Stromal cell of bone marrow (primary cell): ENCODE measurements at places on chromosomes 11 and 22.

GRCh38 chr11:98277251-98277912 lies 743.4 kb upstream of the CNTN5 start:
- no peak for DNase-seq

- no peak for DNase-seq
These were observed 571.1 kb downstream of the JRKL start for GRCh38 chr11:96960926-96961325.

GRCh38 chr22:28373831-28374230 lies 305.8 kb downstream of the TTC28 start:
- DNase-seq = peak; percentile 13

DNA sequence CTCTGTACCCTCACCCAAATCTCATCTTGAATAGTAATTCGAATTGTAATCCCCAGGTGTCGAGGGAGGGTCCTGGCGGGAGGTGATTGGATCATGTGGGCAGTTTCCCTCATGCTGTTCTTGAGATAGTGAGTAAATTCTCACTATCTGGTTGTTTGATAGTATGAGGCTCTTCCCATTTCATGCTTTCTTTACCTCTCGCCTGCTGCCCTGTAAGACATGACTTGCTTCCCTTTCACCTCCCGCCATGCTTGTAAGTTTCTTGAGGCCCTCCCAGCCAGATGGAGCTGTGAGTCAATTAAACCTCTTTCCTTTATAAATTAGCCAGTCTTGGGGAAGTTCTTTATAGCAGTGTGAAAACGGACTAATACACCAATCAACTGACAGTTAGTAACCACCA lies 60.1 kb downstream of the FAM76B start:
- no peak for DNase-seq

GRCh38 chr11:80841675-80842074 lies 1400.8 kb upstream of the TENM4 start:
- no peak for DNase-seq

DNA sequence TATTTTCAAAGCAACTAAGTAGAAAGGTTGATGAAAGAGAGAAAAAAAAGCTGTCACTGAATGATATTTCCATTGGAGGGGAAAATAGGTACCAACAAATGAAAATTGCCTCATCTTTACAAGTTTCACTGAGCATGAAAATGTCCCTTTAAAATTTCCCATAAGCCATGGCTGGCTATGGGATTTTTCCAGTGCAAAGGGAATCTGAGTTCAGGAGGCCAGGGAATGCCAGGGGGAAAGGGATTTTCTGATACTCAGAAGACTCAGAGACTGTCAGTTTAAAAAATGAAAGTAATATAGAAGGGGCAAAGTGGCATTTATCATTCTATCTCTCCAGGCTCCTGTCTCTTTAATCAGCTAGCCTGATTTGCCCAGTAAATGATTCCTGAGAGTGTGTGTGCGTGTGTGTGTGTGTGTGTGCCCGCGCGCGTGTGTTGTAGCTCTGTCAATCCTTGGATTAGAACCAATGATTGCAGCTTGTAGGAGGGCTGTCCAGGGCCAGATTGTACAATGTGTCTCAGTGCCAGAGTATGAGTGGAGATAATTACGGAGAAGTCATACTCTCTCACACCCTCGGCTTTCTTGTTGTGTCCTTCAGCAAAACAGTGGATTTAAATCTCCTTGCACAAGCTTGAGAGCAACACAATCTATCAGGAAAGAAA lies at the start of gene NTM:
Gene NTM, plus strand, starts transcription at position 526 of the 662 bp plus-strand sequence.
- peak; percentile 33 for DNase-seq

DNA sequence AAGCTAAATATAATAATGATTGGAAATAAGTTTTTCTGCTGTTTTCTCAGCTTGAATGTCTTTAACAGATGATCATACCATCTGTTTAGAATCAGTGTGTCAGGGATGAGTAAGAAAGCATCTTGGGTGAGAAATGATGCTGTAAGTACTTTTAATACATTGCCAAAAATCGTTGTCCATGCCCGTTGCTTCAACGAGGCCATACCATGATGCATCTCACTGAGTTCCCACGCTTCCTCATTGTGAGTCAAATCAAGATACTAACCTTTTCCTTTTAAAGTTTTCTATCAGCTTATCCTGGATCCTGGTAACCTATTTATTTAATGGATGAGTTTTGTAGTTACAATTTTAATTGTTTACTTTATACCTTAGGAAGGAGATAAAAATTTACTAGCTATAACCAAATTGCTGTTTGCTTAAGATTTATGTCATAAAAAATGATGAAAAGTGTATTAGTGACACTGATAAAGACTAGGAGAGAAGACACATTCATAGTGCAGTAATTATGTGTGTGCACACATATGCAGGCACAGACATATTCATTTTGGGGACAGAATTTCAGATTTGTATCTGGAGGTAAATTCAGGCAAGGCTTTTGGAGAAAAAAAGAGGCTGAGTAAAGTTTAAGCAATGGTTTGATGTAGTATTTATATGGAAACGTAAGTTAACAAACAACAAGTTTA lies 154.8 kb downstream of the UVRAG start:
- peak; percentile 45 for DNase-seq

DNA sequence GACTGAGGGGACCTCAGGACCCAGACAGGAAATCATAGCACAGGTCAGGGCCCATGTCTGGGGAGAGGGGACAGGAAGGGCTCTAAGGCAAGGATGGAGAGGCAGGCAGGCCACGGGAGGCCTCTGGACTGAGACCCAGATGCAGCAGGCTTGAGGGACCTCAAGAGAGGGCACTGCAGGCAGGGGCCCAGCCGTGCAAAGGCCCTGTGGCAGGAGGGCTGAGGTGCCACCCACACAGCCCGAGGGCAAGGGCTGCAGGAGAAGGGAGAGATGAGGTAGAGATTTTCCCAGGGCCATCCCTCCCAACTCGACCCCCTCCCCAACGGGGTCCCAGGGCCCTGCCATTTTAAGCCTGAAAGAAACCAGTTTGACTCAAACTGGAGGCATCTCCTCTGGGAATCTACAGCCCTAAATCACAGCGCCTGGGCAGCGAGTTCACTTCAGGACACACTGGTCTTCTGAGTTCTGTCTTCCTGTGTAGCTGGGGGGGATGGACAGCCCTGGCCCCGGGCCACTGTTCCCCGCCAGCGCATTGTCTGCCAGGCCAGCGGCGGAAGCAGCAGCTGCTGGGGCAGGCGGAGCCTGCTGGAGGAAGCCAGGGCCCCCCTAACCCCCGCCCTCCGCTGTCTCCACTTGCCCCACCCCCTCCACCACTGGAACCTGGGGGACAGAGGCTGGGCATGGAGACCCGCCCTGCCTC lies 20.3 kb upstream of the WNT7B start:
- peak; percentile 97 for DNase-seq

DNA sequence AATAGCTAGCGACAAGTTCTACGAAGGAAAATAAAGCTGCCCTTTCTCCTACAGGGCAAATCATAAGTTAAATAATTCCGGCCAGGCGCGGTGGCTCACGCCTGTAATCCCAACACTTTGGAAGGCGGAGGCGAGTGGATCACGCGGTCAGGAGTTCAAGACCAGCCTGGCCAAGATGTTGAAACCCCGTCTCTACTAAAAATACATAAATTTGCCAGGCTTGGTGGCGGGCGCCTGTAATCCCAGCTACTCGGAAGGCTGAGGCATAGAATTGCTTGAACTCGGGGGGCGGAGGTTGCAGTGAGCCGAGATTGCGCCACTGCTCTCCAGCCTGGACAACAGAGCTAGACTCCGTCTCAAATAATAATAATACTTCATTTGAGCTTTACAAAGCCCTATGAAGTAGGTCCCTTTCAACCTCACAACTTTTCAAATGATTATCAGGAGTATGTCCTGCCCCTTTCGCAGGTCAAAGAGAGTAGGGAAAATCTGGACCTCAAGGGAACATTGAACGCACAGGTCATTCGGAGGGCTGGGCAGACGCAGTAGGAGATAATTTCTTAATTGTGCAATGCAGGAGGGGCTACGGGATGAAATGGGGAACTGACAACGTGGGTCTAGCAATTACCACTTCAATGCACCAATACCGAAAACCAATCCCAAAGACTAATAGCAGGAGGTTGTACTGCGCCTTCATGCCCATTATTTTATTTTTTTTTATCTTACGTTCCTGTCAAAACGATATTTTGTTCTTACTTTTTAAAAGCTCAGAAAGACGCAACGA lies 590 bp downstream of the COMMD9 start:
- no peak for DNase-seq

- no peak for DNase-seq
These were observed 162.7 kb downstream of the HIPK3 start for GRCh38 chr11:33419924-33420323.

DNA sequence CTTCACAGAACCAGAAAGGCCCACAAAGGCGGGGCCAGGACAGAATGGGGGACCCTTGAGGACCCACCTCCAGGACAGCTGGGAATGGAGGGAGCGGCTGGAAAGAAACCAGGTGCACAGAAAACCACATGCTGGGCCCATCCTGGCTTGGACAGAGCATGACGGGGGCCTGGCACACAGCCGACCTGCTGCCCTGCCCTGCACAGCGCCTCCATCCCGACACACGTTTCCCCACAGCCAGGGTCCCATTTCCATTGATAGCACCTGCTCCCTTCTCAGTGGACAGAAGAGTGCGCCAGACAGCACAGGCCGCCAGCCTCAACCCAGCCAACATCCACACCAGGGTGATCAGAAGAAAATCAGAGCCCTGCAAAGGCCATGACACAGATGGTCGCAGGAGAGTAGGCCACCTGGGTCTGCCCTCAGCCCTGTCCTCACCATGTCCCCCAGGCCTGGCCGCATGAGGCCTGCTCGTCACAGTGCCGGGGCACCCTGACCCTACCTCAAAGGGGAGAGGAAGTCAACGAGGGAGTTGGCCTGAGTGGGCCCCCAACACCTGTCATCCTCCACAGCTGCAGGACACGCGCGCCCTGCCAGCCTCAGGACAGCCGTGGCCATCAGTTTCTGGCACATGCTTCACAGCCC lies 28.1 kb downstream of the BRD1 start:
- no peak for DNase-seq

DNA sequence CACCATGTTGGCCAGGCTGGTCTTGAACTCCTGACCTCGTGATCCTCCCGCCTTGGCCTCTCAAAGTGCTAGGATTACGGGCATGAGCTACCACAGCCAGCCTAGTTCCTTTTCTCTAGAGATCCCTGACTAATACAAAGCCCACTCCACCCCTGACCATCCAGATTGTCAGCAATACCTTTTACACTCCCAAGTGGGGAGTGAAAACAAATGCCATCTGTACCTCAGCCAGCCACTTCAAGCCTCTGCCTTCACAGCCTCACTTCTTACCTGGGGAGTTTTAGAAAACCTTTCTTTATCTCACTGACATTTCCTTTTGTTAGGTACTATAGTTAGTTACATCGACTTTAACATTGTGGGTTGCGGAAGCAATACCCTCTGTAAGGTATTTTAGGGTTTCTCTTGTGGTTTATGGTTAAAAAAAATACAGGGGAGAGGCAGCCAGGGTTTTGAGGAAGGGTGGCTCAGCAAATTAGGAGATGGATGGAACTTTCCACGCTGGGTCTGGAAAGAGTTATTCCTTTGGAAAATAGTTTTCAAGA lies 8.9 kb downstream of the TOM1 start:
- no peak for DNase-seq

- no peak for DNase-seq
These were observed 22.4 kb downstream of the DGAT2 start for GRCh38 chr11:75790986-75791385.

- no peak for DNase-seq
These were observed 388.4 kb downstream of the BUD13 start for GRCh38 chr11:116384407-116384806.

DNA sequence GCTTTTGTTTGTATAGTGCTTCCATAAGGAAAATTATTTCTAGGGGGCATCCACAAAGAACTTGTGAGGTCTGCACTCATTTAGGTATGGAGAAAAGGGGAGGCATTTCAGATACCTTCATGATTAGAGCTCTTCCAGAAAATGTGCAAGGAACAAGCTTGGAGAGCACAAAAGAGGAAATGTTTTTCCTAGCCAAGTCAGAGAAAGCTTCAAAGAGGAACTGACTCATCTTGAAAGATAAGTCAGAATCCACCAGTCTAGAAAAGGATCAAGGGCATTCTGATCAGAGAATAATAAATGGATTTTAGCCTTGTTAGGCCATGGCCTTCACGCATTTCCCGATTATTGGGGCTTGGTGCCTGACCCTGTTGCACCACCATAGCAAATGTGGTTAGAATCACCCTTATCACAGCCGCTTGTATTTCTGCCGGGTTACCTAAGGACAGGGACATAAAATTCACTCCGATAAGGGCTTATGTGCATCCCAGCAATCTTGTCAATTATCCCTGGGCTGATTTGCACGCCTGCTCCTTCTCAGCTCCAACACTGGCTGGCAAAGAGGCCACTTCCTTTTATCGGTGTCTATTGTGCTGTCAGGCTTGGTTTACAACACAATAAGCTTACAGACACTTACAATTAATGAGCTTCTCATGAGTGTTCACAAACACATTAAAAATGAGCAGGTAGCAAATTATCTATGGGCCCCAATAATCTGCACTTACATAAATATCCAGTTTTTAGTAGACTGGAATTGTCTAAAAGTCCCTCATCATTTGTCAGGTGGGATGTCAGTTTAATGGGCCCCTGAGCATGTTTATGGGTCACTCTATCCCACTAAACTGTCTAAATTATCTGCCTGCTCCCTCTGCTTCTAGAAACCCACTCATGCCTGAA lies 613.5 kb downstream of the SOX6 start:
- DNase-seq = no peak

GRCh38 chr11:131195661-131196517 lies 174.5 kb upstream of the NTM start:
- no peak for DNase-seq

DNA sequence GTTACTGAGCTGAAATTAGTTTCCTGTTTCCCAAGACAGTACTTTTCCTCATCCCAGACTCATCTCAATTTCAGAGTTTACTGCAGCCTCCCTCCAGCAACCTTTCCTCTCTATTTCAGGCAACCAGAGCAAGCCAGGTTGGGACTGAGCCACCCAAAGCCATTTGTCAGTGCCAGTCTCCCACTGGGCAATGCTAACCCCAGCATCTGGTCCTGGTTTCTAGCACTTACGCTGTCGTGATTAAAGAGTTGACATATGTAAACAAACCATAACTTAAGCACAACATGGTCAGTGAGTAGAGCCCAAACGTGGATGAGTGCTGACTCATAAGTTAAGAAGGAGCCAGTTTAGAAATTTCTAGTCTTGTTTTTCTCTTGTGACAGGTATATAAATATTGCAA lies 119.6 kb upstream of the BLID start:
- no peak for DNase-seq

GRCh38 chr11:106329273-106330018 lies 252.0 kb downstream of the AASDHPPT start:
- no peak for DNase-seq

- DNase-seq = no peak
These were observed 90.8 kb downstream of the LUZP2 start for GRCh38 chr11:24587635-24588034.
